Activated CD4-positive, alpha-beta T cell treated with anti-CD3 and anti-CD28 coated beads, Interleukin-2, amount 50 U/mL, for 16 hours (primary cell): ENCODE measurements at places on chromosomes 1 and 21.
A peak's percentile ranks its signal among the peaks of the same experiment; 100 is the strongest.

DNA sequence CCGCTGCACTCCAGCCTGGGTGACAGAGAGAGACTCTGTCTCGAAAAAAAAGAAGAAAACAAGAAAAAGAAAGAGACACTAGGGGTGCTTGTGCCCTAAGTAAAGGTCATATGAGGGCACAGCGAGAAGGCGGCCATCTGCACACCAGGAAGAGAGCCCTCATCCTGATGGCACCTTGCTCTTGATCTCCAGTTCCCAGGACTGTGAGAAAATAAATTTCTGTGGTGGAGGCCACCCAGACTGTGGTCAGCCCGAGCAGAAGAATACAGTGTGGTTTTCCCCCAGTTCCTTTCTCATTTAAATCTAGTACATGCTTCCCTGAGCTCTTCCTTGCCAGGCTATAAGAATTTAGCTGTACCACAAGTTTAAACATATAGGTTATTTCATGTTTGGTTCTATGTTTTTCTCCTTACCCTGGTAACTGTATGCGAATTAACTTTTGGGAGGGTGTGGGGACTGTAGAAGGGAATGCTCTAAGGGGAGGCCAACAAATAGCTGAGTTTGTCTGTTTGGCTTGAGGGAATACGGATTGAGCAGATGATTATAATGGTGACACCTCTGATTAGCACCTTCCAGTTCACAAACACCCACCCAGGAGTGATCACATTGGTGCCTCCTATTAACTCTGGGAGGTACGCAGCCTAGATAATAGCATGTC lies 119.6 kb upstream of the ERRFI1 start:
- no peak for DNase-seq

DNA sequence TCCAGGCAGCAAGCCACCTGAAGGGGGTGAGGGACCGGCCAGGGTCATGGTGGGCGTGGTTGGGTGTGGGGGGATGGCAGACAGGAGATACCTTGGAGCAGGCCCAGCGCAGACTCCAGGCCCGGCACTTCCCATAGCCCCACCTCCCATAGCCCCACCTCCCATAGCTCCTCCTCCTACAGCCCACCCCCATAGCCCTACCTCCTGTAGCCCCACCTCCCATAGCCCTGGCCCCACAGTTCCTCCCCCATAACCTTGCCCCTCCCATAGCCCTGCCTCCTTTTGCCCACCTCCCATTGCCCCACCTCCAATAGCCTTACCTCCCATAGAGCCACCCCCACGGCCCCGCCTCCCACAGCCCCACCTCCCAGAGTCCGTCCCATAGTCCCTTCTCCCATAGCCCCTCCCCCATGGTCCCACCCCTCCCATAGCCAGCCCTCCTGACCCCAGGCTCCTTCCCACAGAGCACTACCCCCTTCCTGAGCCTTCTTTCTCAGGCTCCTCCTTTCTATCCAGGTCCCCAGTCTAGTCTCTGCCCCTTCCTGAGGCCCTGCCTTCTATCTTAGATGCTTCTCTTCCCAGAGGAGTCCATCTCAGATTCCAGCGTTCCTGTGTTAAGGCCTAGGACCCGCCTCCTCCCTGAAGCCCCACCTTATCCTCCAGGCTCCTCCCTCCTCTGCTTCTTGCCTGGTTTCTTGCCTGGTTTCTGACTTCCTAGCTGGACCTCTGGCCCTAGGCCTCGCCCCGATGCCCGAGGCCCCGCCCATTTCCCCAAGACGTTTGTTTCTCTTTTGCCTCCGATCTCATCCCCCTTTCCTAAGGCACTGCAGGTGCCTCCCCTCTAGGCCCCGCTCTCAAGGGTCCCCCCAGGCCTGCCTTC lies 46.8 kb downstream of the PTPRU start:
- DNase-seq, result peak; percentile 30

GRCh38 chr1:229093238-229093540 lies 177.7 kb upstream of the RAB4A start:
- DNase-seq, result no peak

- no peak for DNase-seq
Measured at GRCh38 chr1:160080381-160081100, 797 bp upstream of the KCNJ9 start.

DNA sequence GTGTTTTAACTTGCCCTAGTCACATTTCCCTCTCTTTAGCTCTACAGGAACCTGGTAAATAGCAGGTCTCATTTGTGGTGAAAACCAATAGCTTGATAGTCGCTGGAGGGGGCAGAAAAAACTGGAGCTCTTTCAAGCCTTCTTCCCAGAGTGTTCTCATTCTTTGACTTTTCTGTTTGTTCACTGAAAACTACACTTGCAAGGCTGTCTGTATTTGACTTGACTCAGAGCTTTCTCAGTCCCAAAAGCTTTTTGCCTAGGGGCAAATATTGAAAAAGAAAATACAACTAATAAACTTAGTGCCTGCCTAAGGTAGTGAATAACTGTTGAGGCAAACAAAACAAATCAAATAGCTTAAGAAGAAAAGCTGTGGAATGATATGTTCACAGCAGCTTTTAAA lies 217.1 kb upstream of the CHRM3 start:
- DNase-seq, result no peak

DNA sequence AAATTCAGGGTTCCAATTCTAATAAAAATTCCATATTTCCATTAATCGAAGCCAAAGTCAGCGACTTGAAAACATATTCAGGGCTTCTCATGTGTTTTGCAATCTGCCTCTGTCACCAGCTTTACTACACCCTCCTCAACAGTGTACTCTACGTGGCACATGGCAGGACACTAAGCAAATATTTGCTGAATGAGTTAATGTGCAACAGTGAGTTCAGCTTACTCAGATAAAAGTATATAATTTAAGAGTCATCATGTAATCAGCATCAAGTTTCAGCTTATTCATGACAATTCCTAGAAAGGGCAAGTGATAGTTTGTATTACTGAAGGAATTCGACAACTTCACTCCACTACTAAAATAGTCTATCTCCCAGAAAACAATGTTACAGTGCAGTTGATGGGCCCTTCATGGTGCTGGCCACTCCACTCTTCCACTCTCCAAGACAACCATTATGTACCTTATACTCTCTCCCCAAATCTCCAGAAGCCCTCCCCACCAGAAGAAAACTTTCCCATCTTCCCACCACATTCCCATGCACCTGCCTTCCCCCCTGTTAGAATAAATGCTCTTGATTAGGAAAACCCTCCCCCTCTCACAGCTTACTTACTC lies 97.3 kb downstream of the TTLL7 start:
- no peak for DNase-seq

GRCh38 chr1:10555635-10556429 lies 81.1 kb downstream of the PEX14 start:
- DNase-seq, result no peak
